ENCODE measurements at places on chromosomes 1 and 21. TPM values are rescaled to one million over a fixed set of nuclear protein-coding genes. Genes with fewer than 3 reads are reported as not detected.

PRDM16 gene
- 1.8 TPM for polyA plus RNA-seq

ARHGAP30 gene
- 2.8 TPM for polyA plus RNA-seq

UBASH3A gene
- polyA plus RNA-seq = not detected

GUCA2B gene
- polyA plus RNA-seq = not detected

B3GALT6 gene
- 22.5 TPM for polyA plus RNA-seq

DMRTA2 gene
- 0.14 TPM for polyA plus RNA-seq

SPRR1A gene
- not detected for polyA plus RNA-seq

ANKRD34A gene
- polyA plus RNA-seq = 1.1 TPM

S100A9 gene
- polyA plus RNA-seq = 46.9 TPM

KRTAP12-2 gene
- not detected for polyA plus RNA-seq
